IMR-90 (cell line): ENCODE measurements at places on chromosomes 2 and 18. TPM values are rescaled to one million over a fixed set of nuclear protein-coding genes. Genes with fewer than 3 reads are reported as not detected.

ATP6V1B1 gene
- polyA plus RNA-seq, result 1.3 and 1.4 TPM in 2 replicates

GRCh38 chr2:67792681-67793091 is 270.1 kb downstream of the C1D start:
- no peak for DNase-seq

DNA sequence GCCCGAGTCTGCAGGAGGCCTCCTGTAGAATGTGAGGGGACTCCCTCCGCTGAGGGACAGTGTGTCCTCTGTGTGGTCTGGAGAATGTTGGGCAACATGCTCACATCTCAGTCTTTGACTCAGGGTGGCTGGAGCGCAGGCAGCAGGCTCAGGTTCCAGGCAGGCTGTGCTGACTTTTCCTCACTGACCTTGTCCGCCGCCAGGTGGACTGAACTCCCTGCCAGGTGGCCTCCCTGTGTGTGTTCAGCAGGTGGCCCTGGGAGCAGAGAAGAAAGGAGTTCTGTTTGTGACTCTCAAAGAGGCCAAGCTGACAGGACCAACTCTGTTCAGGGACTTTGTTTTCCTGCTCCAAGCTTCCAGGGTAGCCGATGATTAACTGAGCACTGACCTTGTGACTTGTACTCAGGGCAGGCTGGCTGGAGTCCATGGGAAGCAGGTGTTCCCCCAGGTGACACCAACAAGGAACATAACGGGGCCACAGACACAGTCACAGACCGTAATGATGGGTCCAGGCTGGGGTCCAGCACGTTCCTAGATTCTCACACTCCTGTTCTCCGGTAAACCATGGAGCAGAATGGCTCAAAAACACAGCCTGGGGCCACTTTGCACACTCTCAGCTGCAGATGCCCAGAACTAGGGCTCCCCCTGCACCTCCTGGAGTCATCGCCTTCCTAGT is 439.8 kb downstream of the RNF144A start:
- DNase-seq, result no peak

GRCh38 chr18:5297597-5297996 is 2.1 kb upstream of the ZBTB14 start:
- DNase-seq, result no peak

- DNase-seq, result no peak
Measured at GRCh38 chr2:48727560-48727959, 28.0 kb downstream of the LHCGR start.
